IPS DF 6.9 (cell line): ENCODE measurements at places on chromosomes 1 and 21.

GRCh38 chr1:160924791-160925651, 29.6 kb downstream of the ITLN2 start:
- DNase-seq: no peak

GRCh38 chr1:58308206-58308605, 238.3 kb downstream of the OMA1 start:
- no peak for DNase-seq

DNA sequence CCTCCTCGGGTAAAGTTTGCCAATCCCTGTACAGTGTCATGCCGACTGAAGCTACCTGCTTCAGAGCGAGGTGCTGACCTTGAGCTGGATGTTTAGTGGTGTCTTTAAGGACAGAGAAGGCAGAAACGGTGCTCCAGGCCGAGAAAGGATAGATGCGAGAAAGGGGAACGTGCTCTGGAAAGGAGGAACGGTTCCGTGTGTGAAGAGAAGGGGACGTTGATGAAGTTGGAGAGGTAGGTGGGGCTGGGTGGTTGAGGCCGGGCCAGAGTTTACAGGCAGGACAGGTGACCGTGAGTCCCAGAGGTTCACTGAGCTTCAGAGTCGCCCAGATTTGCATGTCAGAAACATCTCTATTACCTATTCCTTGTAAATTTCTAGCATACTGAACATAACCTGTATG, 90.7 kb downstream of the SCCPDH start:
- no peak for DNase-seq

GRCh38 chr1:87024936-87025540, 110.6 kb downstream of the HS2ST1 start:
- peak; percentile 18 for DNase-seq

GRCh38 chr1:224431726-224432125, 2.9 kb downstream of the WDR26 start:
- no peak for DNase-seq

- DNase-seq: no peak
These were observed 15.5 kb upstream of the PADI4 start for GRCh38 chr1:17292299-17293160.

DNA sequence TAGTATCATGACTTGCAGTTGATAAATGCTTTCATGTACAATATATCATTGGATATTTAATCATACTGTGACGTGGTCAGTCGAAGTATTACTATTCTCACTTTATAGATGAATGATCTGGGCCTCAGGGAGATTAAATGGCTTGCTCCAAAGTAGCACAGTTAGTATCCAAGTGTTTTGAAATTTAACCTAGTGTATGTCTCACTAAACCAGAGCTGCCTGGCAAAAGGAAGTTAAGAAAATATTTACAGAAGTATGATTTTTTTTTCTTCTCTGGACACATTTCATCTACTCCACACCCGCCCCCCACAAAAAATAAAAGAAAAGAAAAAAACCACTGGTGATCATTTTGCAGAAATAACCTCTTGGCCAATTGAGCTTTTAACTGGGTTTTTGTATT, 71.9 kb upstream of the CXADR start:
- DNase-seq: no peak
